ENCODE measurements at places on chromosomes 2 and 18. TPM values are rescaled to one million over a fixed set of nuclear protein-coding genes. Genes with fewer than 3 reads are reported as not detected.
A peak's percentile ranks its signal among the peaks of the same experiment; 100 is the strongest.

DNA sequence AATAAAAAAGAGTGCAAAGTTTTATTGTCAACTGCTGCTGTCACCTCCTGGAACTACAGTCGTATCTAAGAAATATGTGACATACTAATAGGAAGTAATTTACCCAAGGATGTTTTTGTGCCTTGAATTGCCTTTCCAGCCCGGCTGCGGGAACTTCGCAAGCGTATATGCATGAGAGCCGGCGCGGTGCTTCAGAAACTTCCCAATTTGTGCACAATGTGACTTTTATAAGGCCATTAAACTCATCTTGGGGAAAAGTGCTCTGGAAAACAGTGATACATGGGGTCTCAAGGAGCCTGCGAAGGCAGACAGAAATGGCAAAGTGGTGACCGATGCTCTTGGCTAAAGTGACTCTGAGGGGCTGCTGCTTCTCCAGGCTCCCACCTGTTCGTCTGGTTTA is 41.7 kb upstream of the CELF4 start:
- no peaks in the 10 kb centered on the region for H3K27me3 ChIP-seq
- H3K4me1 ChIP-seq, result no peaks in the 10 kb centered on the region
- H3K4me3 ChIP-seq, result no peak overlapping the region

GRCh38 chr18:32152705-32153448 is 37.0 kb upstream of the MEP1B start:
- DNase-seq, result no peak
- no peaks in the 10 kb centered on the region for H3K4me1 ChIP-seq

The CERKL gene
- total RNA-seq, result not detected

GRCh38 chr2:64646007-64646880 is 7.5 kb downstream of the SERTAD2 start:
- peaks cover 16% of the 10 kb centered on the region for H3K4me1 ChIP-seq
- H3K27ac ChIP-seq, result no peak overlapping the region
- H3K27me3 ChIP-seq, result no peaks in the 10 kb centered on the region

DNA sequence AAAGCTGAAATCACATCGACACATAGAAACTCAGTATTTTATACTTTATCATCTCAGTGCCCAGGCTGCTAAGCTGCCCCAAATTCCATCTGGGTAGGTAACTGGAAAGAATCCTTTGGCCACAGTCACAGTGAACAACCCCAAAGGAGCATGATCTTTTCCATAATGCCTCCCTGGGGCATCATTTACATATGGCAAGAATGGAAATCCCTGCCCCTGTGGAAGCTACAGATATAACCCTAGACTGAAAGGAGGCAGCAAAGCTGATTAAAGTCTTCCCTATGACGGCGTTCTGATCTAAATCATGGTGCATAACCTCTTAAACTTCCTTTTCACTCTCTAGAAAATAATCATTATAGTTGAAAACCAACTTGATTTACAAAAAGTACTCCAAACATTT is 41.5 kb downstream of the MAP3K19 start:
- peaks cover 2% of the 10 kb centered on the region for H3K4me1 ChIP-seq
- H3K27ac ChIP-seq, result no peak overlapping the region
- H3K4me3 ChIP-seq, result no peak overlapping the region
- H3K27me3 ChIP-seq, result no peaks in the 10 kb centered on the region
- no peak for DNase-seq

DNA sequence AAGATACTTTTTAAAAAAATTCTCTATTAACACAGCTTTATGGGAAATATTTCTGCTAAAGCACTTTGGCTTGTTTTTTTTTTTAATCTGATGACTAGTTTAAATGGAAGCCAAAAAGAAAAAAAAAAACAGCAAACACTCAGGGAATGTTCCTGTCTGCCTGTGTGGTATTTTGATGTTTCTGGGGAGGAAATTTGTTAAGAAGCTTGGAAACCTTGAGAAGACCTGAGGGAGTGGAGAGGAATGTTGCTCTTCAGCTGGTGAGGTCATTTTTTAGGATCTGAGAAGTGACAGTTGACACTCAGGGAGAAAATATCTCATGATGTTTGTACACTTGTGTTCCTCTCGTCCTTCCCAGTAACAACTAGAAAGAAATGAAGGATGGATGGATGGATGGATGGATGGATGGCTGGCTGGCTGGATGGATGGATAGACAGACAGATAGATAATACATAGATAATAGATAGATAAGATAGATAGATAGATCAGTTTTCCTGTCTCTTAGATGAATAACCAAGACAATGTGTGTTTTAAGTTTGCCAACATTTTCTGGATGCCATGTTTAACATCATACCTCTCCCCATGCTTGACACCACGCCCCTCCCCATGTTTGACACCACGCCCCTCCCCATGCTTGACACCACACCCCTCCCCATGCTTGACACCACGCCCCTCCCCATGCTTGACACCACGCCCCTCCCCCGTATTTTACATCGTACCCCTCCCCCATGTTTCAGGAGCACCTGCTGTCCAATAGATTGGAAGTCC is 84.8 kb downstream of the CTIF start:
- peak overlapping the region; percentile 38 for H3K27ac ChIP-seq
- no peaks in the 10 kb centered on the region for H3K27me3 ChIP-seq
- no peak overlapping the region for H3K4me3 ChIP-seq

The CKAP2L gene
- total RNA-seq, result 0.15 TPM

DNA sequence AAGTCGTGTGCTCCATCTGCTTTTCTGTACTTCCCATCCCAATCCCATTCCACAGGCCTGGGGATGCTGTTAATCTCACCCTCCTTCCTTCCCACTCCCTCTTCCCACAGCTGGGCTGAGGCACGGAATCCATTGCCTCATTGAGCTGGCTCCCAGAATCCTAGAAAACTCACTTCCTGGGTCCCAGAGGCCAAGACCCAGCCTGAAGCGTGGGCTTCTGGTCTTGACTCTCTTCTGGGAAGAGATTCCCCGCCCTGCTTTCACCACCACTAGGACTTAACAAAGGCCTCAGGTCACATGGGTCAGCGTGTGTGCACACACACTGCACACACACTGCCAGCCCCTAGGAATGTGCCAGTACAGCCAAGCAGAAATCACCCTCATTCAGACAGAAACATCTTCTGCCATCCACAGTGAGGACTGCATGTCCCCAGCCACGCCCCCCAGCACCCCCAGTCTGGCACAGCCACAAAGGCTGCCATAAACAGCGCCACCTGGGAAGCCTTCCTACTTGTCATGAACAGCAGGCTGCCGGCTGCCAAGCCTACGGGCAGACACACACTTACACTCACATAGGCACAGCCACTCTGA is 165.8 kb downstream of the TNS1 start:
- no peak overlapping the region for H3K27ac ChIP-seq
- peaks cover 23% of the 10 kb centered on the region for H3K4me1 ChIP-seq
- H3K27me3 ChIP-seq, result no peaks in the 10 kb centered on the region
- no peaks in the 10 kb centered on the region for H3K36me3 ChIP-seq
- peak; percentile 66 for DNase-seq

DNA sequence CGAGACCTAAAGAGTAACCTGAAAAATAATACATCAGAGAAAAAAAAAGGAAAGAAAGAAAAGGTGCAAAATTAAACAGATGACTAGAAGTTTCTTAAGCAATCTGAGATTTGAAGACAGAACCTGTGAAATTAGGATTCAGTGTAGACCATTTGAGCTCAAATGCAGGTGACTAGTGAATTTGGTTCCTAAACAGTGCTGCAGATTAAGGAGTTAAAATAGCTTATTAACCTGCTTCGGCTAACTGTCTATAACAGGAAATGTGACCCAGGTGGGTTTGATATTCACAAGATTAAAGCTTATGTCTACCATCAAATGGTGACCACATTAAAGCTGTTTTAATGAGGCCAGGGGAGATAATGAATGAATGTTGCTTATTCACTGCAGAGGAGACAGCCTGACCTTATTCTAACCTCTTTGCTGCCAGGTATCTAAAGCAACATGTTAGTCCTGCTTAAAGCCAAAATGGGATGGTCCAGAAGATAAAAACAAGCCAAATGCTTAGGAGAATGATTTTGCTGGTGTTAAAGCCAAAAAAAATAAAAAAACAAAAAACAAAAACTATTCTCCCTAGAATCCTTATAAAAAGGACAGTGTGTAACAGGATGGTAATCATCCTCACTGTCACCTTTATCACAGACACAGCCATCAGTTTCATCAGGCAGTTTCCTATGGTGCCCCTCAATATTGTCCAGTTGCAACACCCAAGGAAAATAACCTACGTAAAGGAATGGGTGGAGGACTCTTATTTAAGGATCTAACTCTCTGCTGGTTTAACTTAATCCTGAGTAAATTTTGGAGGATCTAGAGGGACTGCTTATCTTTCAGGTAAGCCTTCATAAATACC is 769.0 kb upstream of the ZEB2 start:
- H3K4me3 ChIP-seq, result no peak overlapping the region
- H3K27ac ChIP-seq, result no peak overlapping the region

The ITGB6 gene
- not detected for total RNA-seq

- H3K27me3 ChIP-seq, result no peaks in the 10 kb centered on the region
- H3K27ac ChIP-seq, result no peak overlapping the region
- no peaks in the 10 kb centered on the region for H3K36me3 ChIP-seq
- H3K4me1 ChIP-seq, result peaks cover 3% of the 10 kb centered on the region
Observed at GRCh38 chr2:174768557-174768956, 4.3 kb upstream of the CHRNA1 start.

The ACVR1C gene
- total RNA-seq, result 1.5 TPM

The TRIM54 gene
- total RNA-seq, result 0.12 TPM

The ANKRD62 gene
- not detected for total RNA-seq

- no peak for DNase-seq
- H3K4me3 ChIP-seq, result no peak overlapping the region
- no peaks in the 10 kb centered on the region for H3K4me1 ChIP-seq
- H3K36me3 ChIP-seq, result no peaks in the 10 kb centered on the region
Observed at GRCh38 chr2:121665504-121665903, 16.2 kb upstream of the CLASP1 start.

The RGPD4 gene
- not detected for total RNA-seq

The UGT1A8 gene
- not detected for total RNA-seq

The PTGR3 gene
- total RNA-seq, result 15.4 TPM

DNA sequence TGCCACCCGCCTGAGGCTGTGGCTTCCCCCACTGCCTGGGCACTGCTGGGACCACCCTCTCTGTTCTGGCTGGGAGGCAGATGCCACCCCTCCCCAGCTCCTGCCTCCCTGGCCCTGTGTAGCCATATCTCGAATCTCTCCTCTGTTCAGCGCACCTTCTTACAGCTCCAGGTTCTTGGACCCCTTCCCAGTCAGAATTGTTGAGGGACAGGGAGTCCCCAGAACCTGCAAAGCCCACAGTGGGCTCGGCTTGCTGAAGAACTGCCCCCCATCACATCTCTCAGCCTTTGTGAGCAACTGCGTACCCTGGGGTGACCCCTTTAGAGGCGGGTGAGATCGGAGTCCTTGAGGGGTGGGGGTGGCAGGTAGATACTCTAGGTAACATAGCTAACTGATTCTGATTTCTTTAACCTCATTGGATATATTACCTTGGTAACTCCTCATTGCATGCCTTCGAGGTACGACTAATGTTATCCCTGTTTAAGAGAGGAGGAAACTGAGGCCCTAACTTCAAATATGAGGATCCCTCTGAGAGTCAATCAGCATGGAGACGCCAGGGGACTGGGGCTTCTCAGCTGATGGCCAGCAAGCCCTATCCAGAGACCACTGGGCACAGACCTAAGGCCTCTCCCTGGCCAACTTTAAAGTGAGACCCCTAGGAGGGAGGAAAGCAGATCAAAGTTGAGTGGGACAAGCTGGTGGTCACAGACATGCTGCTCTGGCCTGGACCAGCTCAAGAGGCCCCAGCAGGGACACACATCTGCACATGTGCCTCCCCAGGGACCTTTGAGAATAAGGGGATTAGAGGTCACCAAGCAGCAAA is 101.3 kb downstream of the CAPN13 start:
- H3K27me3 ChIP-seq, result no peaks in the 10 kb centered on the region
- H3K27ac ChIP-seq, result no peak overlapping the region
- no peaks in the 10 kb centered on the region for H3K4me1 ChIP-seq

- DNase-seq, result no peak
- H3K27ac ChIP-seq, result no peak overlapping the region
- H3K4me1 ChIP-seq, result no peaks in the 10 kb centered on the region
Observed at GRCh38 chr2:46351098-46351749, 54.0 kb downstream of the EPAS1 start.

- no peak overlapping the region for H3K27ac ChIP-seq
- H3K4me1 ChIP-seq, result no peaks in the 10 kb centered on the region
- H3K27me3 ChIP-seq, result no peaks in the 10 kb centered on the region
- H3K4me3 ChIP-seq, result no peak overlapping the region
- DNase-seq, result no peak
Observed at GRCh38 chr2:10772868-10773215, 39.7 kb downstream of the PDIA6 start.

DNA sequence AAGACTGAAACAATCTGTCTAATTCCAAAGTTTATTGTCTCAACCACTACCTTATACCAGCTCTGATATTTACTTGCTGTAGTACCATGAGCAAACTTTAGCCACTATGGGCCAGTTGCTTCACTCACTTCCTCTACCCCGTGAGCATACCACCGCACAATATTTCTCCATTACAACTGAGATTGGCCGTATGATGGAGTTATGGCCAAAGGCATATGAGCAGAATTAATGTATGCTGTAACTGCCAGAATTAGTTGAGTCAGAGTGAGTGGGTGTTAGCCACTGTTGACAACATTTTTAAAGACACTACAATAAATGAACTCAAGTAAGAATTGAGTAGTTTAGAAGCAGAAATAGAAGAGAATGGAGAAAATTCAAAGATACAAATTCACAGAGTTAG is 69.7 kb downstream of the LRATD1 start:
- H3K36me3 ChIP-seq, result no peaks in the 10 kb centered on the region
- H3K4me1 ChIP-seq, result no peaks in the 10 kb centered on the region
- H3K27me3 ChIP-seq, result no peaks in the 10 kb centered on the region
- no peak for DNase-seq
- no peak overlapping the region for H3K27ac ChIP-seq

DNA sequence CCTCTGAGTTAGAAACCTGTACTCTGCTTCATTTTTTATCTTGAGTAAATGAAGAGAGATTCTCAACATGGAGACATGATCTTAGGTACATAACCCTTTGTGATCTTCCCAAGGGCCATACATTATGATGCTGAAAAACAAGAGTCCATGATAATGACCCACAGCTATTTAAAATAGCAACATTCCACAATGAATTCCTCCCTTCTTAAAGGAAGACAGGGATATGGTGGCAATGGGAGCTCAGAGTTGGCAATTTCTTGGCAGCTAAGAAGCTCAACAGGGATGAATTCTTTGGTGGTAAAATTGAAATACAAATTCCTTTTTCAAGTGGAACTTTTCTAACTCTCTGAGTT is 638.5 kb downstream of the CNTNAP5 start:
- no peak overlapping the region for H3K4me3 ChIP-seq
- no peaks in the 10 kb centered on the region for H3K27me3 ChIP-seq
- no peak for DNase-seq
- no peaks in the 10 kb centered on the region for H3K4me1 ChIP-seq
- H3K27ac ChIP-seq, result no peak overlapping the region
- H3K36me3 ChIP-seq, result no peaks in the 10 kb centered on the region

GRCh38 chr18:48052842-48053241 is 122.4 kb upstream of the SMAD2 start:
- no peak overlapping the region for H3K27ac ChIP-seq
- DNase-seq, result no peak
- no peak overlapping the region for H3K4me3 ChIP-seq
- no peaks in the 10 kb centered on the region for H3K27me3 ChIP-seq
- no peaks in the 10 kb centered on the region for H3K36me3 ChIP-seq
